Stimulated activated naive CD8-positive, alpha-beta T cell treated with anti-CD3 and anti-CD28 coated beads, Interleukin-15, Interleukin-2, amounts not matched to agents 100 U/mL and 50 U/mL, for 24 hours (primary cell): ENCODE measurements at places on chromosomes 13 and 19.
A peak's percentile ranks its signal among the peaks of the same experiment; 100 is the strongest.

- no peak for DNase-seq
These were observed 106.1 kb downstream of the STARD13 start for GRCh38 chr13:33179463-33179862.

- no peak for DNase-seq
These were observed 1399.8 kb upstream of the SLC10A2 start for GRCh38 chr13:104466016-104466415.

GRCh38 chr13:33633701-33634545 lies 184.0 kb upstream of the RFC3 start:
- no peak for DNase-seq

DNA sequence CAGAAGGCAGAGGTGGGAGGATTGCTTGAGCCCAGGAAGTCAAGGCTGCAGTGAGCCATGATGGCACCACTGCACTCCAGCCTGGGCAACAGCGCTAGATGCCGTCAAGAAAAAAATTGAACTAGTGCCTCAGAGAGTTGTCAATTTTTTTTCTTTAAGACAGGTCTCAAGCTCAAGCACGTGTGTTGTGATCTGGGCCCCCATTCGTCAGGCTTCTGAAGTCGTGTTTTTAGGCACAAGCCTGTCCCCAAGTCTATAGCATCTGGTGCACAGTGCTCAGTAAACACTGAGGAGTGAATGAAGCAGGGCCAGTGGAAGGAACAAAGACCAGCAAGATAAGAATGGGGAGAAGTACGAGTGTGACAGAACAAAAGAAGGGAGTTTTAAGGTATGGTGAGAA lies 23.7 kb upstream of the LAMP1 start:
- DNase-seq: no peak

DNA sequence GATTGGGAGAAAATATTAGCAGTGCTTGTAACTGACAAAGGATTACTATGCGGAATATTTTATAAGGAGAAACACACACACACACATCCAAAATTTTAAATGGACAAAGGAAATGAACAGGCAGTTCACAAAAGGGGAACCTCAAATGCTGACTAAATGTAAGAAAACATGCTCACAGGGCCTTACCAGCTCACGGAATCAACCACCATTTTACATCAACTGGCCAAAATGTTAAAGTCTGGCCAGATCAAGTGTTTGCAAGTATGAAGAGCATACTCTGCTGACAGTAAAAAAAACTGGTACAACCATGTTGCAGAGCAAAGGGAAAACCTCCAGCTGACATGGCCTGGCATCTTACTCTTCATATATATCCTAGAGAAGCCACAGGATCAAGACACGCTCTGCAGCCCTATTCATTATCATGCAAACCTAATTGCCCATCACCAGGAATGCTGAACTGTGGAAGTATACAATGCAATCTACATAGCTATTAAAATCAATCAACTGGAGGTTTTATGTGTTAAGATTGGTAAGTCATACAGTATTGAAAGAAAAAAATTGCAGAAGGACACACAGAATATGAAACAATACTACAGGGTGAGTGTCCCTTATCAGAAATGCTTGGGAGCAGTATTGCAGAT lies 124.4 kb downstream of the RNF17 start:
- DNase-seq: no peak

GRCh38 chr19:18477974-18478373 lies 40.0 kb upstream of the ISYNA1 start:
- DNase-seq: no peak

DNA sequence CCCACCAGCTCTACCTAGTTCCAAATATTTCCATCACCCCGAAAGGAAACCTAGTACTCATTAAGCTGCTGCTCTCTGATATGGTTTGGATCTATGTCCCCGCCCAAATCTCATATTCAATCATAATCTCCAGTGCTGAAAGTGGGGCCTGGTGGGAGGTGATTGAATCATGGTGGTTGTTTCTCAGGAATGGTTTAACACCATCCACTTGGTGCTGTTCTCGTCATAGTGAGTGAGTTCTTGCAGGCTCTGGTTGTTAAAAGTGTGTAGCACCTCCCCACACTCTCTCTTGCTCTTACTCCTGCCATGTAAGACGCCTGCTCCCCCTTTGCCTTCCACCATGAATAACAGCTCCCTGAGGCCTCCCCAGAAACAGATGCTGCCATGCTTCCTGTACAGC lies 43.4 kb upstream of the MED4 start:
- DNase-seq: no peak

- no peak for DNase-seq
These were observed 27.9 kb downstream of the ENOX1 start for GRCh38 chr13:43758834-43759233.

- DNase-seq: no peak
These were observed 3.2 kb downstream of the CEBPA start for GRCh38 chr19:33299051-33299688.

GRCh38 chr19:52226652-52227051 lies 36.8 kb downstream of the PPP2R1A start:
- DNase-seq: no peak

- DNase-seq: no peak
These were observed 301.7 kb downstream of the NDFIP2 start for GRCh38 chr13:79782541-79783205.

- DNase-seq: peak; percentile 54
These were observed 579 bp downstream of the CPT1C start for GRCh38 chr19:49691243-49692146.

DNA sequence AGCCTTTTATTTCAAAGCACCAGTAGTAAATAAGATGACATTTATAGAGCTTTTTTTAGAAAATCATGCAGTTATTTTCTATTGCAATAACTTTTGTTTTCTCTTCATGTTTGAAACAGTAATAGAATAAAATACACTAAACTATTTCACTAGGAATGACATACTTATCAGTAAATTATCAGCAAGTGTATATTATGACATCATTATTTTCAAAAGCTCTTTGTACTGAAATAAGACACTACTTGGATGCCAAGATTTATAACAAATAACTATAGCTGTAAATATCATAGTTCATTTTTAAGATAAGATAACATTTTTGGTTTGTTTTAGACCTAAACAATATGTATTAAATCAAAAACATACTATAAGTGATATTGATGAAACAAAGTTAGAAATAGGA lies 56.8 kb downstream of the STOML3 start:
- no peak for DNase-seq

DNA sequence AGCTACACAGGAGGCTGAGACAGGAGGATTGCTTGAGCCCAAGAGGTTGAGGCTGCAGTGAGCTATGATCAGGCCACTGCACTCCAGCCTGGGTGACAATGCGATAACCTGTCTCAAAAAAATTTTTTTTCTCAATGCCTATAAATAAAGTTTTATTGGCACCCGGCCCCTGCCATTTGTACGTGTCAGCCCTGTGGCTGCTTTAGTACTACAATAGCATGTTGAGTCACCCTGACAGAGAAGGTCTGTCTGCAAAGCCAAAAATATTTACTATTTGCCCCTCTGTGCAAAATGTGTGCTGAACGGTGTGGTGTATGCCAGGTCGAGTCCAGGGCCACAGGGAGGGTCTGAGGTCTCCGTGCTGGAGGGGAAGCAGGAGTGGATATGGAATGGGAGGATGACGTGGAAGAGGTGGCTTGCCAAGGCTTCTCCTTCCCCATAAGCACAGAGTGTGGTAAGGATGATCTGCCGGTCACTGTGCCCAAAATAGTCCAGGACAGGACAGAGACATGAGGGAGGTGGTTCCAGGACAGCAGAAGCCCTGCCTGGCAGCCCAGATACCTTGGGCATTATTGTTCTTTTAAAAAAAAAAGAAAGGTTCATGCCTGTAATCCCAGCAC lies 10.0 kb downstream of the NMRK2 start:
- DNase-seq: no peak

GRCh38 chr19:41089959-41090358 lies 1.7 kb downstream of the CYP2A13 start:
- DNase-seq: no peak

- no peak for DNase-seq
These were observed 173.8 kb upstream of the SOX21 start for GRCh38 chr13:94886191-94886590.
